ENCODE measurements at places on chromosomes 5 and 9. TPM values are rescaled to one million over a fixed set of nuclear protein-coding genes. Genes with fewer than 3 reads are reported as not detected.

CCL19 gene
- not detected for total RNA-seq

DNA sequence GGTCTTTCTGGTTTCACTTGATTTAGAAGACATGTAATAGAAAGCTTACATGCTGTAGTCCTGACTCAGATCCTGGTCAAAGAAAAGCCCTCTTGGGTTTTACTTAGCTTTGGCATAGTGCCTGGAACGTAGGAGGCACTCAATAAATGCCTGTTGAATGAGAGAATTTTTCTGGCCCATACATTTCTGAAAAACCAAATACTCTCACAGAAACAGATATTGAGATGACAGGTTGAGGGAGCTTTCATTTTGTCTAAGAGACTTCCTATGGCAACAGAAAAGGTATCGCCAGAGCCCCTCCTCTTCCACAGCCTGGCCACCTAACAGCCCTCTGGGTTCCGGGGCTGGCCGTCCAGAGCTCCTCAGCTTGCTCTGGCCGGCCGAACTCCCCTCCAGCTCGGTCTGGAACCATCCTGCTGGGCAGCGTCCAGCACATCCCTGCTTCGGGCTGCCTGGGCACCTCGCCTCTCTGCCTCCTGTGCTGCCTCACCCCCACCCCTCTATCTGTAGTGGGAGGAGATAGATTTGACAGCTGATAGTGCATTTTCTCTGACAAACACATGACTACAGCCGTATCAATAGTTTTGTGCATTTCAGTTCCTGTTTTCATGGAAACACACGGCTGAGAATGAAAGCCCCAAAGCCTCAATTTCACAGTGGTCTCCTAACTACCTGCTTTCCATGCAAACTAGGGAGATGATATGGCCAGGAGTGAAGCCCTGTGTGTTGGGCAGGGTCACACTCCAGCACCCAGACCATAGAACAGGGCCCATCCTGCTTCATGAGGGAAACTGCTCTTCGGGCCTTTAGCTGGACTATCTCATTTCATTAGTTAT, 1.1 kb downstream of the IL4 start:
- DNase-seq = no peak

DNA sequence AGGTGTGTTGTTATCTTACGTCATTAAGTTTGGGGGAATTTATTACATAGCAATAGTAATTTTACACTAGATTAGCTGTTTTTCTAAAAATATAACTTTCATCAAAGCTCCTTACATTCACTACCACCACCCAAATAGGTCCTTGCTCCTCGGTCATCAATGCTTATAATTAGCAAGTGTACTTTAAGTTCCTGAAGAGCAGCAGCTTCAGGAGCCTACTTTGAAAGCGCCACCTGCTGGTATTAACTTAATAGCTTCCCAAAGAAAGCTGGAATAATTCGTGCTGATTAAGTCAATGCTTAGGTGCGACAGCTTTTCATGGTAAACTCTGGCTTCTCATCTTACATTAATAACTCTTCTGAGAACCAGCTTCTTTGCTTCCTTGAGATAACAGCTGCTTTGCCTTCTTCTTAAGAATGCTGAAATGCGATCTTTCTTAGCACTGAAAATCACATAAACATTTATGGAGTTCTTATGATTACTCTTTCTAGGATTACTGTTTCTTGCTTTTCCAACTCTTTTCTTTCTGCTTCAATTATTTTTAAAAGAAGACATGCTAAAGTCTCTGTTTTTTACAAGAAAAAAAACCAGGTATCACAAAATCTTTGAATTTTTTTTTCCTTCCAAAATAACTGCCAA, 10.0 kb upstream of the C5 start:
- peak; percentile 42 for DNase-seq

DNA sequence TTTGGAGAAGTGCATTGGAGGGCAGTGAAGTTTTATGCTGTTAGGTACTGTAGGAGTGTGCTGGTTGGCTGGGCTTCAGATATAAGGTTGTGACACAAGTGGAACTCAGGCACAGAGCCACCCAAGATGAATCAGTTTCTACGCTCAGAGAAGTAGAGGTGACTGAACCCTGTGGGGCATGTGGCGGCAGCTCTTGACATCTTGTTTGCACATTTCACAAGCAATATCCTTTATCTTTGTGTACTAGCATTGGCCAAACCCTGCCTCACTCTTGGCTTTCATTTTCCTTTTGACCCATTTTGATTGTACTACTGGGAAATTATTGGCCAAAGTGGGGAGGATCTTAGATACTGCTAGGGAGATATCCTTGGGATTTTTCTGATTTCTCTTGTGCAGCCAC, 110.0 kb downstream of the PSAT1 start:
- DNase-seq = no peak

DNA sequence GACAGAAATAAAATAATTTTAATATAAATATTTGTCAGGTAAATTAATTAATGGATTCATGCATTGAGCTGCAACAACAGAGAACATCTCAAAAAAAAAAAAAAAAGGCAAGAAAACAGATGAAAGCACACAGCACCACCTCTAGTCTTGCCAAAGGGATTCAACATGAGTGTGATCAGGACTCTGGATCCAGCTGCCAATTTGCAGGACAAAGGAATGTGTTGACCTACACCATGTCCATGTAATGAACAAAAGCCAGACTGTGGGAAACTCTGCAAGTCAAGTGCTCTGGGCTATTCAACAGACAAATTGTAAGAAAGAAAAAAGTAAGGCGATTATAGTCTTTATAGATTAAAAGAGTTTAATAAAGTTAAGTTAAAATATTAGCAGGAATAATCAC, 769.3 kb downstream of the TLR4 start:
- DNase-seq = no peak

DNA sequence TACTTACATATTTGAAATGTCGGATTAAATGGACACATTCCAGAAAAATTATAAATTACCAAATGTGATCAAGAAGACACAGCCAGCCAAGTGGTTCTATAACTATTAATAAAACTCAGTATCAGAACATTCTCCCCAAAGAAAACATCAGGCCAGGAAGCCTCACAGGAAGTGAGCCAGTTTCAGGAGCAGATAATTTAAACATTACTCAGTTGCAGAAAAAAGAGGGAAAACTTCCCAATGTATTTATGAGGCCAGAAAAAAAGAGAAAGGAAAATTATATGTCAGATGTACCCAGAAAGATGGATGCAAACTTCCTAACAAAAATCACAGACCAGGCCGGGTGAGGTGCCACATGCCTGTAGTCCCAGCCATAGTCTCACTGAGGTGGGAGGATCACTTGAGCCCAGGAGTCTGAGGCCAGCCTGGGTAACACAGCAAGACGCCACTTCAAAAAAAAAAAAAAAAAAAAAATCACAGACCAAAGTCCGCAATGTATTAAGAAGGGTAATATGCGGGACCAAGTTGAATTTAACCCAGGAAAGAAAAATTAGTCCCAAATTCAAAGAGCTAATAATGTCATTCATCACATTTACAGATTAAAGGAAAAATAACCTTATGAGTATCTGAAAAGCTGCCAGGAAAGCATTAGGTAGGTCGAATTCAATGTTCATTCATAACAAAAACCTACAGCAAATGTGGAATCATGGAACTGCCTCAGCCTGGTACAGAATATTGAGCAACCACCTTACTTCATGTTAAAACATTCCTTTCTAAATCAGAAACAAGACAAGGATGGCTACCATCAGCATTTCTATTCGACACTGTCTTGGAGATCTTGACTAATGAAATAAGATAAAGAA, 37.2 kb upstream of the NRARP start:
- no peak for DNase-seq

DNA sequence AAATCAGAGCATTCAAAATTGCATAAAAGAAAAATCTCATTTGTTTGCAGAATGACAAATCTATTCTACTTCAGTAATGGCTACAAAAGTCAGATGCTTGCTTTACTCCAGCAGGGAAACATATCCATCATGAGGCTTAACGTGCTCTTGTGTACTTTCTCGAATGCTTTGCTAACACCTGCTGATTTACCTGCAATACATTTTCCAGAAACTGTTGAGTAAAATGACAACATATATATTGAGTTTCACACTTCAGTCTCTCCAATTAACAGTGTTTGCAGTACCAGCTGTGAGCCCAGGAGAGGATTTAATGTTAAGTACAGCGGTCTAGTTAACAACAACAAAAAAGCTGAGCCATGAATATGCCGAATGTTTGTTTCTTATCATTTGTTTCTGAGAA, 391.5 kb upstream of the SMC2 start:
- no peak for DNase-seq

Measured in activated CD8-positive, alpha-beta T cell treated with anti-CD3 and anti-CD28 coated beads, Interleukin-2, amount 10 ng/mL, durations not matched to agents 7 days and 5 days (primary cell).